ENCODE measurements at places on chromosomes 7 and 10.

GRCh38 chr10:58818900-58819299 is 306.2 kb downstream of the BICC1 start:
- DNase-seq, result peak; percentile 68

DNA sequence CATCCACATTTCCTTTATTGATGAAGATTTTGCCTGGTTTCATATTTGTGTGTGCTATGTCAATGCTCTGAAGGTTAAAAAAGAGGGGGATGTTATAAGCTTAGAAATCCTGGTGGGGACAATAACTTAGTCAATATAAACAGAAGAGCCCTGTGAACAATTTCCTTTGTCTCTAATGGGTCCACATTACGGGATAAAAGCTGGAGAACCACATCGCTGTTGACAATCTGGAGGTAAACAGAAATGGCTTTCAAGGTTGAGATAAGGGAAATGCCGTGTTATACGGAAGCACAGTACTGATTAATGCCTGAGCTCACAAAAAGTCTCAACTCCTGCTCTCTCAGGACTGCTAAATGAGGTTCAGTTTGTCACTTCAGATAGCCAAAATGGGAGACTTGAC is 16.8 kb downstream of the ASAH2 start:
- DNase-seq, result no peak

DNA sequence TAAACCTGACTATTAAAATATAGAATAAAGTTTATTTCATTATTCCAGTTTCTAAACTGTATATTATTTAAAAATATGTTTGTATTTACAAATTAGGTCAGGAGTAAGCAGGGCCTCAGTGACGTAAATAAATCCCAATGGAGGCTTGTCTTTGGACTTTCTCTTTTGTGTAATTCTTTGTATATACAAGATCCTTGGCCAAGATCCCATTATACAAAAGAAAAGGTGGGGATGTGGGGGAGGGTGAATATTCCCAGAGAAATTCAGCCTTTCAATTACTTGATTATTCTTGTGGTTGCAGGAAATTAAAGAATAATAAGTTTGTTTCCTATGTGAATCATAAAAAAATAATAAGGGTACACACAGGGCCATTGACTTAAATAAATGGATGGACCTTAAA is 178.7 kb upstream of the PRPS1L1 start:
- no peak for DNase-seq

- DNase-seq, result no peak
These were observed 261.5 kb downstream of the SNX10 start for GRCh38 chr7:26553128-26553527.

DNA sequence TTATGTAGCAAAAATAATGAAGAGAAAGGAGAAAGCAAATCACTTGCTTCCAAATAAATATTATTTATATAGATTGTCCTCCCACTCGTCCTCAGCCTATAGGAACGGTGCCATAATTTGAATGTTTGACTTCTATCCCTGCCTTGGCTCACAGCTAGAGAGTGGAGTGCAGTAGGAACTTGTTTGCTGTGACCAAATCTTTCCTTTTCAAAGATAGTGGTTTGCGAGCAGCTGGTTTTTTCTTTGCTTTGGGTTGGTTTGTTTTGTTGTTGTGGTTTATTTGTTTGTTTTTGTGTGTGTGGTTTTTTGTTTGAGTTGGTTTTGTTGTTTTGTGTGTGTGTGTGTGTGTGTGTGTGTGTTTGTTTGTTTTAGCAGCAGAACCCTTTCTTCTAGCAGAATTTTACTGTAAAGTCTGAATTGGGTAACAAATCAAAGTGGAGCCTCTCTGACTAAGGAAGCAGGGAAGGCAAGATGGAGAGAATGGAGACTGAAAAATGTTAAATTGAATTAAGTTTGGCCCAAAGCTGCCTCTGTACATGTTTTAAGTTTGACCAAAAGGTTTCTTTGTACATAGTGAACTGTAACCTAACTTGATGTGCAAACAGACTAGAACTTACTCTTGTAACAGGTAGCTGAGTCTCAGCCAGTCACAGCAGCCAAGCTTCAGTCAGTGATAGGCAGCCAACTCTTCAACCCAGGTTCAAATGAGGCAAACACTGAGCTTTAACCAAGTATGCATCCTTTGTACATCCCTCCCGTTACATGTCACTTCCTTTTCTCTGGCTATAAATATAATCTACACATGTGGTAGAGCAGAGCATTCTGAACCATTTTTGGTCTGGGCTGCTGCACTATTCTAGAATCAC is 149.5 kb upstream of the LRGUK start:
- no peak for DNase-seq

DNA sequence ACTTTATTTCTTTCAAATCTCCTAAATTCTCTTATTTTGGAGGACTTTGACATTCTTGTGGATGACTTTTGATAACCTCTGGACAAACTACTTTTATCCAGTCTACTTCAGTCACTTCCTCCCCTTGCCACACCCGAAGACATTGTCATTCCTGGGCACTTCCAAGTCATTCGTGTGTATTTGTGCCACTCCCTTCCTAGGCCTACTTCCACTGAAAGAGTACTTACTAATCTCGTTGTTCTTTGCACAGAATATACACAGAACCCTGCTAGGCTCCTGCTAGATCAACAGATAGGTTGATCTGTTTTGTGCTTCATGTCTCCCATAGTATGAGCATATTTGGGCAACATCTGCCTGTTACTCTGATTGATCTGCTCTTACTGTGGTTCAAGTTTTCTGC is 355.4 kb downstream of the HGF start:
- DNase-seq, result no peak

GRCh38 chr7:133359449-133359848 is 106.6 kb downstream of the EXOC4 start:
- peak; percentile 19 for DNase-seq

DNA sequence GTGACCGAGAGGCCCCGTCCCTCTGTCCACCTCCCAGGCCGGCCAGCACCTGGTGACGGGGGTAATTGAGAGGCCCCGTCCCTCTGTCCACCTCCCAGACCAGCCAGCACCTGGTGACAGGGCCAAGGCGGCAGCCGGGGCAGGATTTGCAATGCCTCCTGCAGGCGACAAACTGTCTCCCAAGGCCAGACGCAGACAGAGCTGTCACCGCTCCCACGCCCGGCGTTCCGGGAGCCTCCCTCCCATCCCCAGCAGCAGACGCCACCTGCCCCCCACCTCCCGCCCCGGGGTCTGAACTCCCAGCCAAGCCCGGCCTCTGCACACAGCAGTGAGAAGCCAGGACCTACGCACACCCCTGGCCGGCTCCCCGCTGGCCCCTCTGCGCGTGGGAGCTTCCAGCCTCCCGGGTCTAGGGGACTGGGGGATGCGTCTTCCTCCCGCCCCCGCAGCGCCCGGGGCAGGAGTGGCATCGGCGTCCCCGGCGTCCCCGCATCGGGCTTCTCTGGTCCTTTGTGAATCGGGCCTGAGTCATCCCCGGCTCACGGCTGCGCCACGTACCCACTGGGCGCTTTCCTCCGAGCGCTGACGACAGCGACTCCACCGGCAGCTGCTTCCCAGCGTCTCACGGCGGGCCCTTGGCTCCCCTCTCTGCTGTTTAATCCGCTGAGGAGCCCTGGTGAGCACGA is 95.1 kb upstream of the DIP2C start:
- DNase-seq, result peak; percentile 78

DNA sequence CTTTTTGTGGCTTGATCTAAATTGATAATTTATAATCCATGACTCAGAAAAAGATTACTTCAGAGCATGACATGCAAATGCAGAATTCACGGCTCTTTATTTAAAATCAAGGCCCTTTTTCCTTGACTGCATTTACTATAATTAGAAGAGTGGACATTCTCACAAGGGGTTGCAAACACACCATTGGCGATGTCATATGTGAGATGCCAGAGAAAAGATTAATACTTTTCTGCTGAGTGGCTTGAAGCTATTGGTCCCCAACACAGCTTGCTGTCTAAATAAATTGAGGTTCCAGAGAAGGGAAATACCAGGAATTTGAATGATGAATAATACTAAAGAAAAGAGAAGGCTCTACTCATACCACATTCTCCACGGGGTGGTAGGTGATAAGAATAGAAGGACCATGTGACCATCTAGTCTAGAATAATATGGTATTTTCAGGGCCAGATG is 78.7 kb upstream of the ARID5B start:
- peak; percentile 73 for DNase-seq

GRCh38 chr7:7970531-7971307 is 2.1 kb downstream of the GLCCI1 start:
- no peak for DNase-seq

- no peak for DNase-seq
These were observed 454.7 kb downstream of the TYW1 start for GRCh38 chr7:67451306-67451705.

GRCh38 chr10:30529373-30529998 is 95.5 kb downstream of the MAP3K8 start:
- DNase-seq, result no peak

DNA sequence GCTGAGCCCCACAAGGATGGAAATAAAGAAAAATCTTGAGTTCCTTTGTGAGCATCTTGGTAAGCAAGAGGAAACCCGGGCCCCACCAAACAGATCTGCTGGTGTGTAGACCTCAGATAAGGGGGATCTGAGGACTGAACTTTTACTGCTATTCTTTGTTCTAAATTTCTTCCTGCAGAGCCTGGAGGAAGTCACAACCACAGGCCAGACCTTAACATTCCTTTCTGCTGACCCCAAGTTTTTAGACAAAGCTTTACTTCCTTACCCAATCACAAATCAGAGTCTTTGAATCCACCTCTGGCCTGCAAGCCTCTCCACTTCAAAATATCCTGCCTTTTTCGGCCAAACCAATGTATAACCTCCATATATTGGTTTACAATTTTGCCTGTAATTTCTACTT is 352.6 kb upstream of the AUTS2 start:
- peak; percentile 73 for DNase-seq

DNA sequence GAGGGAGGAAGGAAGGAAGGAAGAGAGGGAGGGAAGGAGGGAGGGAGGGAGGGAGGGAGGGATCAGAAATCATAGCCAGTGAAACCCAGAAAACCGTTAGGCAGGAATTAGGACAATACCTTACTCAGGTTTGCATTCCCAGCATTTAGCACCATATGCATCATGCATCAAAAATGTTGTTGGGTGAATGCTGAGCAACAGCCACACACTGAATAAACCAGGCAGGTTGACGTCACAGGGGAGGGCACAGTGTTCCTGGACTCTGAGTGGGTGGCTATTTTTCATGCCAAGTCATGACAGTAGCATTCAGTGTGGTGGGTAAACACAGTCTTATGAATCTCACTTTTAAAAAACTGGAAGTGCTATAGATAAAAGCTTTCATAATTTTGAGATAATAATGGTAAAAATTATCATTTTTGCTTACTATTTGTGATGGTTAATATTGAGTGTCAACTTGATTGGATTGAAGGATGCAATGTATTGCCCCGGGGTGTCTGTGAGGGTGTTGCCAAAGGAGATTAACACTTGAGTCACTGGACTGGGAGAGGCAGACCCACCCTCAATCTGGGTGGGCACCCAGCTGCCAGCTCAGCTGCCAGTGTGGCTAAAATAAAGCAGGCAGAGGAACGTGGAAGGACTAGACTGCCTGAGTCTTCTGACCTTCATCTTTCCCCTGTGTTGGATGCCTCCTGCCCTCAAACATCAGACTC is 199.1 kb upstream of the PRKCQ start:
- peak; percentile 89 for DNase-seq

GRCh38 chr10:75508814-75509306 is 77.4 kb downstream of the LRMDA start:
- DNase-seq, result peak; percentile 92

DNA sequence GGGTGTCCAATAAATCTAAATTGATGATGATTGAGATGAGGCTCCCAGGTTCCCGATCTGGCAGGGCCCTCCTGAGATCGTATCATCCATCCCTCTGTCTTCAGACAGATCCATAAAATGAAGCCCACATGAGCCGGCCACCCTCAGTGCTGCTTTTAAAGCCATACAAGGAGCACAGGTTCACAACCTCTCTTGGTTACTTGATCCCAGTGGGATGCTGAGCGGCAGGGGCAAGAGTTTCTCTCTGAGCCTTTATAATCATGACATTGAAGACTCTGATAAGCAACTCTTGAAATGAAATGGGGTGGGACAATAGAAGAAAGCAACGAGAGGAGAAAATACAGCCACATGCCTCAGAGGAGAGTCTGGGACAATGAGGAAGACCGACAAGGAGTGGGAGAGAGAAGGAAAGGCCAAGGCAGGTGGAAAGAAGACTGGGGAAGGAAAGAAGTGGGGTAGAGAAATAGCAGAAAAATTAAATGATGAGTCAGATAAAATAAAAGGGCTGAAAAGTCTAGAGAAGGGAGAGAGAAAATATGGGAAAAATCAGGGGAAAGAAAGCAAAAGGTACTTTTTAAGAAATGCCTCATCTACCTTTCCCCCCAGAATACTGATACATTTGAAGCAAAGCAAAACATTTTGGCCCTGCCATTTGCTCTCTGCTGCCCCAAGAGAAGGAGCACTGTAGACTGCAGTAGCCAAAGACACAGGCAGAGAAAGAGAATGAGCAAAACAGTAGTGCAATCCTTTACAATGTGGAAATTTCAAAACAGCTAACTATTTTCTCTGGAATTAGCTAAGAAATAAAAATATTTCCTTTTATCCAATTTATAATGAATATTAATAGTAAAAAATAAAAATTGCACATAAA is 14.6 kb downstream of the GBX1 start:
- no peak for DNase-seq

- DNase-seq, result peak; percentile 31
These were observed 11.6 kb downstream of the GOLGA7B start for GRCh38 chr10:97861097-97861750.

- DNase-seq, result no peak
These were observed 85.8 kb downstream of the PRPF18 start for GRCh38 chr10:13672548-13672947.

GRCh38 chr10:60044971-60045370 is 138.6 kb upstream of the CCDC6 start:
- DNase-seq, result no peak

DNA sequence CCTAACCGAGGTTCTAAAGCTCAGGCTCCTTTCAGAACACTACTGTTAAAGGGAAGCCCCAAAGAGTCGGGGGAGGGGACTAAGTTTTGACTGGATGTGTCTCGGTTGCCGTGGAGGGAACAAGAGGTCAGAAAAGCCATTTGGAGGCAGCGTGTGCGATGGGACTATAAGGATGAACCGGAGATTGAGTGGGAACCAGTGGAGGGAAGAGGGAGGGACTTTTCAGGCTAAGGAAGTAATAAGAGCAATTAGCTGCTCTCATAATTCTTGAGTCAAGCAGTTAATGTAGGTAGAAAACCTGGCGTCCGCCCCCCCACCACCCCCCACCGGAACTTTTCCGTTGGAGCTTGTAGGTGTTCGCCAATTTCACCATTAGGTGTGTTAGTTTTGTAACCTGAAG is 491 bp upstream of the AKAP9 start:
- no peak for DNase-seq

- no peak for DNase-seq
These were observed 111.4 kb upstream of the GLCCI1 start for GRCh38 chr7:7857143-7857583.

GRCh38 chr7:77538281-77539212 is 1.5 kb downstream of the PTPN12 start:
- peak; percentile 95 for DNase-seq

DNA sequence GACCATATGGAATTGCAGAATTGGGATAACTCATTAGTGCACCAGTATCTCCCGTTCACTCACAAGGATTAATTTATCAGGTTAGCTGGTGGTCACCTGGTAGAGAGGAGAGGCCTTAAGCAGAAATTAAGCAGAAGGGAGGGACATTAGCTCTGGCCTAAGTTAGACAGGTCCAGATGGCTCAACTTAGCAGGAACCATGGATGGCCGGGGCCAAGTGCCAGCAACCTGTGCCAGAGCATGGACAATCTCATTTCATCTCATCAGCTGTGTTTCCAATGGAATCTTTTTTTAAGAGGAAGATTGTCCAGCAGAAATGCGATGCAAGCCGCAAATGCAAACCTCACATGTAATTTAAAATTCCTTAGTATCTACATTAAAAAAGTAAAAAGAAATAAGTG is 82.2 kb downstream of the JCAD start:
- DNase-seq, result peak; percentile 28
